ENCODE measurements at places on chromosomes 3 and 15.

DNA sequence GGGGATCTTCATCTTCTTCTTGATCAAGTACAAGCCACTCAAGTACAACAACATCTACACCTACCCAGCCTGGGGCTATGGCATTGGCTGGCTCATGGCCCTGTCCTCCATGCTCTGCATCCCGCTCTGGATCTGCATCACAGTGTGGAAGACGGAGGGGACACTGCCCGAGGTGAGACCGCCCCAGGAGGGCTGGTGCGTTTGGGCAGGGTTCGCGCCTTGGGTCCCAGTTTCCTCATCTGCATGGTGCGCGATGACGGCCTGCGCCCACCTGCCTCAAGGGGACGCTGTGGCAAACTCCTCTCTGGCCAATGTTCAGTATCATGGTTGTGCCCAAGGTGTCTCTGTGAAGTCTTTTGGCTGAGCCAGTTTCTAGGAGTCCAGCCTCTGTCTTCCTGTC, 57.5 kb upstream of the SLC6A1 start:
- no peak for DNase-seq

GRCh38 chr15:100951965-100952364, 32.8 kb downstream of the LRRK1 start:
- no peak for DNase-seq

DNA sequence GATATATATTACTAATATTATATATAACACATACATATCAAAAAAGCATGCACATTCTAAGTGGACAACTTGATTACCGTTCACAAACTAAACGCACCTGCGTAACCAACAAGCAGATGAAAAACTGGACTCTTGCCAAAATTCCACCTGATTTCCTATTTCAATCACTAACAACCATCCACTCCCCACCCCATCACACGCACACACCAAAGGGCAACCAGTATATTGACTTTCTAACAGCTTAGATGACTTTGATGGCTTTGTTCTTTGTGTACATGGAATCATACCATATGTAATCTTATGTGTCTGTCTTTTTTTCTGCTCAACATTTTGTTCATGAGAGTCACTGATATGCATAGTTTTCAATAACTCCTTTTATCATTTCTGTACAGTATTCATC, 496.8 kb upstream of the ARRDC4 start:
- no peak for DNase-seq

DNA sequence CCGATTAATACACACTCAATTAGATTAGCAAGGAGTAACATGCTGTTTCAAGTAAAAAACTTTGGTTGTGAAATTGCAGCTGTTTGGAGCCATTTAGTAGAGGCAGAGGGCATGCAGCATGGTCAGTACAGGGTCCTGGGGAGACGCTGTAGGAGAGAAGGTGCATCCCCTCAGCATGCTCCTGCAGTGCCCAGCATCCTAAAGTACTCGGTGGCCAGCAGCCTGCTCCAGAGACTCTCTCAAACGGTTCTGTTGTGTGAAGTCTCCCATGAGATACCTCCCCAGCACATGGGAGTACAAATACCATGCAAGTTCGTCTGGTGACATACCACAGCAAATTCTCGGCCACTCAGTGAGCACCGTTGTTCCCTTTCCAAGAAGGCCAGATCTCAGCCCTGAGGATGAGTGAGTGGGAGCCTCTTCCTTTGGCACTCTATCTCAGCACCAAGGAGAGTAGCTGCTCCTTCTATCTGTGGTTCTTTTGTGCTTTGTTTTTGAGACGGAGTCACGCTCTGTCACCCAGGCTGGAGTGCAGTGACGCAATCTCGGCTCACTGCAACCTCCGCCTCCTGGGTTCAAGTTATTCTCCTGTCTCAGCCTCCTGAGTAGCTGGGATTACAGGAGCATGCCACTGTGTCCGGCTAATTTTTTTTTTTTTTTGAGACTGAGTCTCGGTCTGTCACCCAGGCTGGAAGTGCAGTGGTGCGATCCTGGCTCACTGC, 72.7 kb downstream of the TJP1 start:
- DNase-seq = no peak

GRCh38 chr3:23324745-23325144, 121.6 kb downstream of the UBE2E2 start:
- DNase-seq = no peak

DNA sequence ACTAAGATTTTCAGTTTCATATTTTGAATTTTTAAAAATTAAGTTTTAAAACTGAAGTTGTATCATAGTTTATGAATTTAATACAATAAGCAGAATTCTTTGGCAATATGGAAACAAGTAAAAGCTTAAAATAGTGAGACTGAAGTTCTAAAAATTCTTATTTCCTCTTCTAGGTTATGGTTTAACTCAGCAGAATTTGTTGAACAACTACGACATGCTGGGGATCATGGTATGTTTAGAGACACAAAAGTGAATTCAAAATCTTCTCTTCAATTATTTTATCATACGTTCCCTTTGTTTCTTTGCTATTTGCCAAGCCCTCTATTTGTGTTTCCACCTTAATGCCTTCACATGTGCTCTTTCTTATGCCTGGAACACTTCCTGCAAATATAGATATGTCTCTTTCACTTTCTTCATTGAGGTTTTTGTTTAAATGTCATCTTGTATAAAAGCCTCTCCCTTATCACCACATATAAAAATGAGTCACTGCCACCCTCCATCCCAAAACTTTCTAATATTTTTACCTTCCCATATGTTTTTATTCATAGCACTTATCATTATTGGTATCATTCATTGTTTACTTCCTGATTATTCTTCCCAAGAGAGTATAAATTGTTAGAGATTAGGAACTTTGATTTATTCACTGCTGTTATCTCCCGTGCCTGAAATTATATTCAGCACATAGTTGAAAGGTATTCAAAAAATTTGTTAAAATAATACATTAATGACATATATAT, 6.4 kb downstream of the SUCNR1 start:
- DNase-seq = no peak

- DNase-seq = no peak
These were observed 210.8 kb downstream of the CGGBP1 start for GRCh38 chr3:87848003-87848402.

GRCh38 chr3:28186748-28187147, 54.7 kb upstream of the CMC1 start:
- DNase-seq = no peak

DNA sequence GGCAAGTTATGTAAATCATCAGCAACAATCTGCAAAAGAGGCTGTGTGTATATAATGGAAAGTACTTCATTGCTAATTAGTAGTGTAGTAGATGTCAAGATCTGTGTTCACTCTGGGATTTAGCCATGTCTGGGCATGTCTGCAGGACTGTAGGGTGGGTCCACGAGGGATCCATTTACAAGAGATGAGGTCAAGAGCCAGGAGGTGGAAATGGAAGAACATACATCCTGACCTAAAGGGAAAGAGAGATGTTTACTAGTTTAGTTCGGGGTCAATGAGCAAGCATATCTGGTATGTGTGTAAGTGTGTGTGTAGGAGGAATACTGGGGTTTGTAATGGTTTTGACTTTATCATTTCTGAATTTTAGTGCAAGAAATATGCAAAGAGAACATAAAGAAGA, 171.5 kb upstream of the NANOGP8 start:
- no peak for DNase-seq

DNA sequence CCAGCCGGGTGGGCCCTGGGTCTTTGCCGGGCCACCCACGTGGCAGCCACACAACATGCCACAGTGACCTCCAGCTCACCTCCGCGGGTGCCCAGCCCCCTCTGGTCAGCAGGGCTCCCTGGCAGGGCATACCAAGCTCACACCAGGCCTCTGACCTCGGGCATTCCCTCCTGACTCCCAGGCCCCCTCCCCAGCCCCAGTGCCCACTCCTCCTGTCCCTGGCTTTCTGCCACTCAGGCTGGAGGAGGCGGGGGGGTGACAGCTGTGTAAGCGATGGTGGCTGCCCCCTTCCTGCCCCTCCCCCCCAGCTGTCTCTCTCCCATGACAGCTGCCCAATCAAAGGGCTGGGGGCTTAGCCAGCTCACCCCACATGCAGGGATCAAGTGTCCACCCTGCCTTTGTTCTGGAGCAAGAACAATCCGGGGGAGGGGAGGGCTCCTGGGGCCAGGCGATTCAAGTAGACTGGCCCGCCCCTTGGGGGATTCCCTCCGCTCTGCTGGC, 3.3 kb downstream of the PCBP4 start:
- DNase-seq = no peak

DNA sequence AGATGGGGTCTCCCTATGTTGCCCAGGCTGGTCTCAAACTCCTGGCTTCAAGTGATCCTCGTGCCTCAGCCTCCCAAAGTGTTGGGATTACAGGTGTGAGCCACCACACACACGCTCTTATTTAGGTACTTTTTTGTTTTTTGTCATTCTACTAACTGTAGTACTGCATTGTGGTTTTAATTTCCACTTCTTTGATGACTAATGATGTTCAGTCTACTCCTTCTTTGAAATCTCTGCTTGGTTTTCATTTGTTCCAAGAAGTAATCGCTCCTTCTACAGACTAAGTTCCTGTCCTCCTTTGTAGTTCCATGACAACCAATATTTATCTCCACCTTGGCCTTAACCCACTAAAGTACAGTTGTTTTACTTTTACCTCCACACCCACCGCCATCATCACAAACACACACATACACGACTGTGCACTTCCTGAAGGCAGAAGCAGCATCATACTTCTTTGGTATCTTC, 529 bp upstream of the DLEC1 start:
- no peak for DNase-seq

DNA sequence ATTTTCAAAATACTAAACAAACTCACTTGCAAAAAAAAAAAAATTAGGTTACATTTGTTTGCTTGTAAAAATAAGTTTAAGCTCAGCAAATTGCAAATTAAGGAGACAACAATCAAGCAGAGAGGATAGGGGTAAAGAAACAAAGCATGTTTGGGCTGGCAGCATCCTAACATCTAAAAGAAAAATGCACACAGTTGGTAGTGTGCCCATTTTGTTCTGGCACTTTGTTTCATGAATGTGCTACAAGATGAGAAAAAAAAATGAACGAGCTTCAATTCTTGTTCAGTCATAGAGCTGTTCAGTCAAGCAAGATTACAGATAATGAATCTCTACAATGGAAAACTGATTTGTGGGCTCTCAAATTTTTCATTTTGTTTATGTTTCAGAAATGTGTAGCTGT, 17.7 kb upstream of the ZBBX start:
- no peak for DNase-seq

GRCh38 chr3:134916276-134916961, 121.4 kb downstream of the EPHB1 start:
- no peak for DNase-seq

DNA sequence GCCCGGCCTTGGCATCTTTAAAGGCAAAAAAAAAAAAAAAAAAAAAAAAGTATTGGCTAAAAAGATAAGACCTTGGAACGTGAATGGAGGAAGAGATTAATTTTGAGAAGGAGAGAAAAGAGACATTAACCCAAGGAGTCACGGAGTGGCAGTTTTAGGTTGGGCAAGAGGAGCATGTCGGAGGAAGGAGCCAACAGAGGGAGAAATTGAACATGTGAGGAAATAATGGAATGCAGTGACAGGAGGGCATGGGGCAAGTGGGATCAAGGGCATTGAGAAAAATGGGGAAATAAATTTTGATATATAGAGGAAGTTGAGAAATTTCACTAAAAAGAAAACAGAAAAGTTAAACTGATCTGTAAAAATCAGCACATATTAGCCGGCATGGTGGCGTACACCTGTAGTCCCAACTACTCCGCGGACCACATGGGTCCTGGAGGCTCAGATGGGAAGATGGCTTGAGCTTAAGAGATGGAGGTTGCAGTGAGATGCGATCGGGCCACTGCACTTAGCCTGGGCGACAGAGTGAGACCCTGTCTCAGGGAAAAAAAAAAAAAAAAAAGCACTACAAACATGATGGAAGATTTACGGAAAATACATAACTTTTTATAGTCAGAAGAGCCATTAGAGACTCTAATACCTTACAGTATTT, 1.2 kb downstream of the HAUS2 start:
- no peak for DNase-seq

DNA sequence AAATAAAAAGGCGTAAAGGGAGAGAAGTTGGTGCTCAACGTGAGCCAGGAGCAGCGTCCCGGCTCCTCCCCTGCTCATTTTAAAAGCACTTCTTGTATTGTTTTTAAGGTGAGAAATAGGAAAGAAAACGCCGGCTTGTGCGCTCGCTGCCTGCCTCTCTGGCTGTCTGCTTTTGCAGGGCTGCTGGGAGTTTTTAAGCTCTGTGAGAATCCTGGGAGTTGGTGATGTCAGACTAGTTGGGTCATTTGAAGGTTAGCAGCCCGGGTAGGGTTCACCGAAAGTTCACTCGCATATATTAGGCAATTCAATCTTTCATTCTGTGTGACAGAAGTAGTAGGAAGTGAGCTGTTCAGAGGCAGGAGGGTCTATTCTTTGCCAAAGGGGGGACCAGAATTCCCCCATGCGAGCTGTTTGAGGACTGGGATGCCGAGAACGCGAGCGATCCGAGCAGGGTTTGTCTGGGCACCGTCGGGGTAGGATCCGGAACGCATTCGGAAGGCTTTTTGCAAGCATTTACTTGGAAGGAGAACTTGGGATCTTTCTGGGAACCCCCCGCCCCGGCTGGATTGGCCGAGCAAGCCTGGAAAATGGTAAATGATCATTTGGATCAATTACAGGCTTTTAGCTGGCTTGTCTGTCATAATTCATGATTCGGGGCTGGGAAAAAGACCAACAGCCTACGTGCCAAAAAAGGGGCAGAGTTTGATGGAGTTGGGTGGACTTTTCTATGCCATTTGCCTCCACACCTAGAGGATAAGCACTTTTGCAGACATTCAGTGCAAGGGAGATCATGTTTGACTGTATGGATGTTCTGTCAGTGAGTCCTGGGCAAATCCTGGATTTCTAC, at the start of gene RARB:
TSS of gene RARB (plus strand) at position 322 of the 847 bp plus-strand sequence. CDS start at position 791, 469 bp downstream.
- no peak for DNase-seq

- no peak for DNase-seq
These were observed 33.1 kb downstream of the CDC25A start for GRCh38 chr3:48155122-48155521.

- DNase-seq = no peak
These were observed 94.3 kb downstream of the TBC1D2B start for GRCh38 chr15:77983091-77983707.

GRCh38 chr3:115380883-115381572, 233.9 kb upstream of the ZBTB20 start:
- DNase-seq = no peak

DNA sequence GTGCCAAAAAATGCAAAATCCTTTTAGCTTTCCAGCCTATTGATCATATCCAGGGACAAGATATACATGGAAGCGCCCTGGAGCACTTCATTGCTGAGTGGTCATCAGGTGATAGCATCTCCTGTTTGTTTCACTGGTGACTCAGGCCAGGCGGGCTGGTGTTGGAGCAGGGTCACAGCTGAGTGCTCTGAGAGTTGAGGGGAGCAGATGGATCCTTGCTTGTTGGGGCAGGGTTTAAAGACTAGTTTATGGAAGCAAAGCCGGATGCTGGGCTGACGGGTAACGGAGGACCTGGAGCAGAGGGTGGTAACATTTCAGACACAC, 405.0 kb upstream of the TPM1 start:
- no peak for DNase-seq

- DNase-seq = no peak
These were observed 50.6 kb upstream of the AKAP13 start for GRCh38 chr15:85329561-85330422.

GRCh38 chr3:74978684-74979083, 364.2 kb upstream of the CNTN3 start:
- DNase-seq = no peak
